Effector memory CD8-positive, alpha-beta T cell (primary cell): ENCODE measurements at places on chromosomes 5 and 9.

GRCh38 chr9:13118313-13118712 is 161.2 kb downstream of the MPDZ start:
- no peak for DNase-seq

DNA sequence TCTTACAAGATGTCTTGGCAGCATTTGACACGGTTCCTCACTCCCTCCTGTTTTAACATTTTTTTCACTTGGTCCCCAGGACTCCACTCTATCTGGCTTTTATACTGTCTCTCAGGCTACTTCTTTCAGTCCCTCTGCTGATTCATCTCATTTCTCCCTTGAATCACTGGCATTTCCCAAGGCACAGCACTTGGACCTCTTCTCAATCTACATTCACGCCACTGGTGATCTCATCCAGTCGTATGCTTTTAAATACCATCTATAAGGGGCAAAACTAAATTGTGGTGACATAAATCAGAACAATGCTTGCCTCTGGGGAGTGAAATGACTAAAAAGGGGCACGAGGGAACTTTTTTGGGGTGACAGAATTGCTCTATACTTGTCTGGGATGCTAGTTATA is 47.1 kb downstream of the MAPKAP1 start:
- no peak for DNase-seq

GRCh38 chr5:98698359-98698758 is 75.1 kb upstream of the RGMB start:
- DNase-seq, result no peak

DNA sequence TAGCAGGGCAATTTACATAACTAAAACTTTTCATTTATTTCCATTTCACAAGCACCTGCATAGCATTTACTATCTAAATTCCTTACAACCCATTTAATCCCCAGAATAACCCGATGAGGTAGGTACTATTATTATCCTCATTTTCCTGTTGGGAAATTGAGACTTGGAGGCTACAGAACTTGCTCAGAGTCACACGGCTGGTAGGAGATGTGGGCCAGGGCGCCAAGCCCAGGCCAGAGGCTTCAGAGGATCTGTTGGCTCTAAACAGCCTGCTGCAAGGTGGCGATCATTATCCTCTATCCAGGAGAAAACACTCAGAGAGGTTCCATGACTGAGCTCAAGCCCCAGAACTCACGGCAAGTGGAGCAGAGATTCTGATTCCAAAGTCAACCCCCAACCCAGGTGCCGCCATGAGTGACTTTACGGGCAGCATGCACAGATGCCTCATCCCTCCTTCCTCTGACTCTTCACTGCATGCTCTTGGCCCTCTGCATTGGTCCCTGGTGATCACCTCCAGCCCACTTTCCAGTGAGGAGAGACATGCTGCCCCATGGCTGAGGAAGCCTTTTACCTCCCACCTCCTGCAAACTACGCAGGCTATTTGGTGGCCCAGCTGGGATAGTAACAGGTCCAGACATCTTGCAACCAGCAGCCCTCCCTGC is 168.4 kb upstream of the FSTL4 start:
- DNase-seq, result no peak

DNA sequence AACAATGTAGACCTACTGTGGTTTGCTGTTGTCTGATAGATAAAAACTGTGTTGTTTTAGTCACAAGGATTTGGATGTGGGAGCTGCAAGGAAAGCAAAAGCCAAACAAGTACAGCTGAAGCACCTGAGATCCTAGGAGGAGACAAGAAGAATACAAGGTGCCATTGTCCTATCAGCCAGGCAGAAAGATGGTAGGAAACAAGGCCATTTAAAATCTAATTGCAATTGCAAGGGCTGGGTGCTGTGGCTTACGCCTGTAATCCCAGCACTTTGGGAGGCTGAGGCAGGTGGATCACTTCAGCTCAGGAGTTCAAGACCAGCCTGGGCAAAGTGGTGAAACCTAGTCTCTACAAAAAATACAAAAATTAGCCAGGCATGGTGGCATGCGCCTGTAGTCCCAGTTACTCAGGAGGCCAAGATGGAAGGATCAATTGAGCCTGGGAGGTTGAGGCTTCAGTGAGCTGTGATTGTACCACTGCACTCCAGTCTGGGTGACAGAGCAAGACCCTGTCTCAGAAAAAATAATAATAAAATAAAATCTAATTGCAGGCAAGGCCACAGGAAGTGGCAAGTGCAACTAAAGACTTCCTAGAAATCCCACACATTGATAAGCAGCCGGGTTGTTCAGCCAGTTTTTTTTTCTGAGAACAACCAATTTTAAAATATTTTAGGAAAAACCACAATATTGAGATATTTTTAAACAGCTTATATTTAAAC is 22.6 kb downstream of the DOCK8 start:
- DNase-seq, result no peak

GRCh38 chr5:114174837-114175236 is 187.0 kb upstream of the KCNN2 start:
- DNase-seq, result no peak

DNA sequence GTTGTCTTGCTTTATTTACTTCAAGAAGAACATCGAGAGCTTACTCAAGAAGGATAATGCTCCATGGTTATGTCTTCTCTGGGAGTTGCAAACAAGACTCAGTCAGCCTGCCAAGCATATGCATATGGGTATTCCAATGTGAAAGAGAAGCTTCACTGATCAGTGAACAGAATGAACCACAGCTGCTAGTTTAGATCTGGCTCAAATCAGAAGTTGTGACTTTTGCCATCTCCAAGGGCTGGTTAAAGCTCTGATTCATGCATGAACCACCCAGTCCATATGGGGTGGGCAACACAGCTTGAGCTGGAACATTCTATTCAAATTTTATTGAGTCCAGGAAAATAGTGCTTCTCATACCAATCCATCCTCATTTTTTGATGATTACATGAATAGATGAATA is 50.0 kb downstream of the ATPSCKMT start:
- no peak for DNase-seq

GRCh38 chr9:120971938-120972337 is 45.3 kb upstream of the TRAF1 start:
- no peak for DNase-seq

DNA sequence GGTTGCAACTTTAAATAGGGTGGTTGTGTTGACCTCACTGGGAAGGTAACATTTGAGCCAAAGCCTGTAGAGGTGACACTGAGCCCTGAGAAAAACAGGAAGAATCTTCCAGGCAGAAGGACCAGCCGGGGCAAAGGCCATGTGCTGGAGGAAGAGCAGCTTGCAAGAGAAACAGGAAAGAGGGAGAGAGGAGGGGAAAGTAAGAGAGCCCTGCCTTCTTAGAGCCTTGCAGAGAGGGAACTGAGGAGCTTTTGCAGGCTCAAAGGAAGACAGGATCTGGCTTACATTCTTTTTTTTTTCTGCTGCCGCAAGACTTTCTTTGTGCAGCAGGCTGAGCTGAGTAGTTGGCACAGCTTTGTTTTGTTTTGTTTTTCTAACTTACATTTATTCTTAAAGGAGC is 17.4 kb downstream of the C9orf153 start:
- no peak for DNase-seq

DNA sequence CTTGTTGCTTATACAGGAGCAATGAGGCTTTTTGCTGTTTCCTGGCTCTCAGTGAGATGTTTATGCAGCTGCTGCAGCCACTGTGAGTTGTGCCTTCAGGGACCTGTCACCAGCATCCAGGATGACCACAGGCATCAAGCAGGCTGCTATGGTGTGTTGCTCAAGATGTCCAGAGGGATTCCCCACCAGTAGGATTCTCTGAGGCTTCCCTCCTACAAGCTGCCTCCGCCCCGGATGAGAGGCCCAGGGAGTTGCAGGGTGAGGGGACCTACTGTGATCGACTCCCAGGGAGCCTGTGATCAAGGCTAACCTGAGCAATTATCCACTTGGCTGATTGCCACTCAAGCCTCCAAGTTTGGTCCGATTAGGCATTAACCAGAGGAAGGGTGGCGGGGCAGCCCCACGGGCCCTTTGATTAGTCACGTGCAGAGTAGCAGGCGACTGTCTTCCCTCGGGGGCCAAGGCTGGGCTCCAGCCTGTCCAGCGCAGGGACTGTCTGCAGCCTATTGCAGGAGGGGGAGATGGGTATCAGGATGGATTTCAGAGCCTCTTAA is 1.8 kb upstream of the FAT2 start:
- DNase-seq, result no peak

DNA sequence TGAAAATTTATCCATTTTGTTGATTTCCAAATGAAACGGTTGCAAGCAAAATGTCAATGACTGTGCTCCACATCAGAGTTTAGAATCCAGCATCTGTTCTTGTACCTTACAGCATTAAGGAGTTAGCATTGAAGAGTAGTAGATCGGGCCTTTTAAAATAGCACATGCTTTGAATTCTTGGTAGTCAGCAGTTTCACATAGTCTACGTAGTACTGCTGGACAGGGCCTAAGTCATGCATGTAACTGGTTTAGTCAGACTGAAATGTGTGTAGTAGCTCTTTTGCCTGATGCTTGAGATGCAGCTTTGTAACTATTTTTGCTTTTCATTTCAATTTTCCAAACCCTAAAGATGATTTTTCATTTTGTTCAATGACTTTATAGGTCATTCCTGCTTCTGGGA is 19.8 kb downstream of the LECT2 start:
- no peak for DNase-seq

DNA sequence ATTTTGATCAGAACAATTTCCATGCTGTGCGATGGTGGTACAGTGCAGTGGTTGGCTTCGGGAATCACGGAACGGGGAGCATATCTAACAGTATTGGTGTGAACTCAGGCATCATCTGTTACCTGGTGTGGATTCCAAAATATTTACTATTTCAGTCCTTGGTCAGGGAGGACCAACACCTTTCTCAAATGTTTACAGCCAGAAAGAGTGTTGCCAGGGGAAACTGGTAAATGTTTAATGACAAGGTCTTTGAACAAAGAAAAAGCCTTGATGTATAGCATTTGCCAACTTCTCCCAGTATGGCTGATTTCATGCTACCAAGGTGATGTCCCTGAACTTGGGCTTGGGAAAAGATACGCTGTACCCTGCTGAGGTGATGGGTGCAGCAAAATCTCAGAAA is 145.6 kb upstream of the POC5 start:
- DNase-seq, result no peak

DNA sequence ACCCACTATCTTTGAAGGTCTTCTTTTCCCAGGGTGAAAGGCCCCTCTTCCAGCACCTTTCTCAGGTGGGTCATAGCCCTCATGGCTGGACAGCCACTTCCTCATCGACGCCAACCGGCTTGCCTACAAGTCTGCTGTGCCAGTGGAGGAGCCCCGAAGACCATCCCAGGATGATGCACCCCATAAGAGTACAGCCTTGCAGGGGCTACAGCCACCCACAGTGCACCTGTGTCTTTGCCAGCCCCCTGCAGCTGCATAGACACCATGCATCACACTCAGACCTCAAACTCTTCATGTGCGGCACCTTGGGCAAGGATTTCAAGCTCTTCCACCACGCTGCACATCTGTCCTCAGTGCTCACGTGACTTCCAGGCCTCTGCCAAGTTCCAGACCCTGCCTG is 173.4 kb downstream of the SLF1 start:
- no peak for DNase-seq

- no peak for DNase-seq
These were observed 224.7 kb downstream of the NFIB start for GRCh38 chr9:14089051-14089803.

DNA sequence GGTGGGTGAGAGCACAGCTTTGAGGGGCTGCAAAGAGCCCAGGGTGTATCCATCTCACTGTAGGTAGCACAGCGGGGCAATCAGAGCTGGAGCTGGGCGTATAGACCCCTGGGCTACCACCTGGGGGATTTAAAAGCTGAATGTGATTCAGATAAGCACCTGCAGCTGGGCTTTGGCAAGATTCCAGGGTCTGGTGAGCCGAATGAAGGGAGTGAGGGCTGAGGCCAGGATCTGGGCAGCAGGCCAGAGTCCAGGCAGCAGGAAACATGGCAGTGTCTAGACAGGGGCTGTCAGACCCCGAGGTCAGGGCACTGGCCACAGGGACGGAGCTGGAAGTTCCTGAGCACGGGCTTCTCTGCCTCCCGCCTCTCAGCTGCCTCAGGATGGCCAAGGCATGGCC is 8.7 kb downstream of the ASS1 start:
- DNase-seq, result no peak

DNA sequence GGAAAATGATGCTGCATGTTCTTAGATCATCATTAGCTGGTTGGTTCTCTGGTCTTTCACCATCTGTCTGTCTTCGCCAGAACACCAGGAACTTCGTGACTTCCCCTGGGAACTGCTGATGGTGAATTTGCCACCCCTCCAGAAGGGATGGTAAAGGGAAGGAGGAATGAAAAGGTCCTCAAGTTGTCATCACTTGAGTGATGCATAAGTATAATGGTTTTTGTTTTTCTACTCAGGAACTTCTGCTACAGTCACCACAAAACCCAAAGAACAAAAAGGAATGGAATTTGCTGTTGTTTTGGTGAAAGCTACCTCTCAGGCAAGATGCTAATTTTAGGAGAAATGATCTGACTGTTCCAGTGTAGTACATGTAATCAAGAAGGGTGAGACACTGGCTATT is 328.4 kb downstream of the ARHGEF28 start:
- no peak for DNase-seq

DNA sequence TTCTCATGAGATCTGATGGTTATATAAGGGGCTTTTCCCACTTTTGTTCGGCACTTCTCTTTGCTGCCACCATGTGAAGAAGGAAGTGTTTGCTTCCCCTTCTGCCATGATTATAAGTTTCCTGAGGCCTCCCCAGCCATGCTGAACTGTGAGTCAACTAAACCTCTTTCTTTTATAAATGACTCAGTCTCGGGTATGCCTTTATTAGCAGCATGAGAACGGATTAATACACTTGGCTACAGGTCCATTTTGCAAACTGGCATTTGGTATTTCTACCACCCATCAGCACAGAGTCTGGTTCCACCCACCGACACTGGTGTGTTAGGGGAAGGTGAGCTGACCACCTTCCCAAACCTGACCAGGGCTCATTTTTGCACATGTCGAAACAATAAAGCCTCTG is 47.9 kb upstream of the RARS1 start:
- DNase-seq, result no peak

DNA sequence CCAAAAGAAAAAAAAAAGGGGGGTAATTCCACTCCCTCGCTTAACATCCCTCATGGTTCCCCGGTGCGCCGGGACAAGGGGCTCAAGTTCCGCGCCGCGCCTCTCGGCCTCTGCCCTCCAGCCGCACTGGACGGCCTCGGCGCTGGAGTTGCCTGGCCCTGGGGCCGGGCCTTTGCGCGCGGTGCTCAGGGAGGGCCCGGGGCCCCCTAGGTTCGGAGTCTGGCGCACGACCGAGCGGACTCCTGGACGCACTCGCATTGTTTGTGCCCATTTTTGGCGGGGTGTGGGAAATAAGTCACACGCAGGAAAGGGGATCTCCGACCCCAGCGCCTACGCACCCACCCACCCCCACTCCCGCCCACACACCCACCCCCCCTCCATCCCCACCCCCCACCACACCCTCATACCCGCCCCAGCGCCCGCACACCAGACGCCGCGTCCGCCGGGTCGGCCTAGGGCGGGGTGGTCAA is 381 bp downstream of the MED22 start:
- DNase-seq, result peak; percentile 40

DNA sequence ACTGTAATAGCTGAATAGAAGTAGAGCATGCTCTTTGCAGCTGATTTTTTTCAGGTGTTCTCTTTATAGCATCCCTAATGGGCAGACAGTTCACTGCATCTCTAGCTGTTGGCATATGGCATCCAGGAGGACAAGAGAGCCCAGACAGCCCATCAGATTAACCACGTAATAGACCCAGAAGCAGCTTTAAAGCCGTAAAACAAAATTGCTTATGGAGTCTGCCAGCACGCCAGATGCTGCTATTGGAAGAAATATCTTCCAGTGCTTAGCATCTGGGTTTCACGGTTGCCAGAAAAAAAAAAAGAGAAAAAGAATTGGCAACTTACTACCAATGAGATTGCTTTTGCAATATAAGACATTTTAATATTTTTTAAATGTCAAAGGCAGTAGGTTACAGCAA is 869.4 kb upstream of the NUDT12 start:
- no peak for DNase-seq
